Effector memory CD4-positive, alpha-beta T cell (primary cell): ENCODE measurements at places on chromosomes 6 and 20.

- DNase-seq = no peak
These were observed 18.0 kb upstream of the DEFB129 start for GRCh38 chr20:208942-209566.

- no peak for DNase-seq
These were observed 63.1 kb downstream of the ASCC3 start for GRCh38 chr6:100818066-100818465.

GRCh38 chr20:1383623-1384404, 9.0 kb downstream of the FKBP1A start:
- no peak for DNase-seq

GRCh38 chr6:112113431-112113830, 26.0 kb downstream of the FAM229B start:
- no peak for DNase-seq

DNA sequence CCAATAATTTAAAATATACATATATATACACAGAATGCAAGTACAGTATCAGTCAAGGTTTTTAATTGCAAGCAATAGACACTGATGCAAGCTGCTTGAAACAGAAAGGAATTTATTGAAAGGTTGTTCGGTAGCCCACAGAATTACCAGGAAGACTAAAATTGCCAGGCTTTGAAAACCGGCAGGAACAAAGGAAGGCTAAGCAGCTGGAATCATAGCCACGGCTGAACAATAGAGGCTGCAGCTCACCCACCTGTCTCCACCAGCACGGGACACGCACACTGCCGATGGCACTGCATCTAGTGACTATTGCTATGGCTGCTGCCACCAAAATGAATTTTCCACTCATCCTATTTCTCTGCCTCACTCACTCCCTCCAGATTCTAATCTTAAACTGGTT, 22.0 kb upstream of the L3MBTL3 start:
- no peak for DNase-seq

- no peak for DNase-seq
These were observed 8.9 kb upstream of the MLN start for GRCh38 chr6:33812669-33813068.

GRCh38 chr20:23658989-23659609, 21.3 kb upstream of the CST3 start:
- DNase-seq = no peak

DNA sequence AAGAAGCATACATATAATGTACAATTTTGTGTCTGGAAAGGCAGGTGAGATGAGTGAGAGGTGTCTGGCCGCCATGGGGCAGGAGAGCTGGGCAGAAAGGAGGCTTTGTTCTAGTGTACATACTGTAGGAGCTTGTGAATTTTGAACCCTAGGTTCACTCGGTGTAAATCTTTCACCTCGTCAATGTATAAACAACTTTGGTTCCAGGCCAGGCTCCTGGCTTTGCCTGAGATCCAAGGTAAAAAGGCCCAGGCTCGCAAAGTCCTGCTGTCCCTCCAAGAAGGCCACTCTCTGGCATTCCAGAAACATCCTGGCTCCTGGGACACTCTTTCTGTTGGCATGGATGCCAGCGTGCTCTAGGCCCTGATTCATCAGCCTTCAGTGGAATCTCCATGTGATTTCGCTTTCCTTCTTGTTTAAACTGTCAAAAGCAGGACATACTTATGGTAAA, 7.1 kb upstream of the SLC22A7 start:
- no peak for DNase-seq

DNA sequence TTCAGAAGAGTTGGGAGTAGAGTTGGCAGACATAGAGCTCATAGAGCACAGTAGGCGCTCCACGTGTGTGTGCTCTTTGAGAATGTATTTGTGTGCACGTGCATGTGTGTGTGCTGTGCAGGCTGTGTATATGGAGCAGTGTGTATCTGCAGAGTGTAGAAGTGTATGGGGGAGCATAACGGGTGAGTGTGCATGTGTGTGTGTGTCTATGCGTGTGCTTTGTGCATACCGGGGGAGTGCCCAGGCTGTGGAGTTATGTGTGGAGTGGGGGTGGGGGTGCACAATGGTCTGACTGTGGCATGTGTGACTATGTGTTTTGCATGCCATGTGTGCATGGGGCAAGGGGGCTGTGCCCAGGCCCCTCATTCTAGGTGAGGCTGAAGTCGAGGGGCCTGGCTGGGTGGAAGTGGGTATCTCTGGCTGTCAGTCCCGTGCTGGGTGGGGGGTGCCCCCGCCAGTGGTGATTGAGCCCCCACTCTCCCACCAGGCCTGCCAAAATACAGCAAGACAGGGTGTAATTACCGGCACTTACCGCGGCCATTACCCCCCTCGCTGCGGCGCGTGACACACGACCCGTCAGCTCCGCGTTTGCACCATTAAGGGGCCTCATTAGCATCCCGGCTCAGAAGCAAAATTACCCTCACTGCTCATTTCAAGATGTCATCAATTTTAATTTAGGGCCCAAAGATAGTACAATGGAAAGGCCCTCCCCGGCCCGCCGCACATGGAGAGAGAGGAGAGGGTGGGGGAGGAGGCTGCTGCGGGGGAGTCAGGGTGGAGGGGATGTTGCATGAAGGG, 39.1 kb downstream of the MDFI start:
- DNase-seq = no peak

GRCh38 chr6:79076160-79076559, 1.9 kb downstream of the PHIP start:
- no peak for DNase-seq

DNA sequence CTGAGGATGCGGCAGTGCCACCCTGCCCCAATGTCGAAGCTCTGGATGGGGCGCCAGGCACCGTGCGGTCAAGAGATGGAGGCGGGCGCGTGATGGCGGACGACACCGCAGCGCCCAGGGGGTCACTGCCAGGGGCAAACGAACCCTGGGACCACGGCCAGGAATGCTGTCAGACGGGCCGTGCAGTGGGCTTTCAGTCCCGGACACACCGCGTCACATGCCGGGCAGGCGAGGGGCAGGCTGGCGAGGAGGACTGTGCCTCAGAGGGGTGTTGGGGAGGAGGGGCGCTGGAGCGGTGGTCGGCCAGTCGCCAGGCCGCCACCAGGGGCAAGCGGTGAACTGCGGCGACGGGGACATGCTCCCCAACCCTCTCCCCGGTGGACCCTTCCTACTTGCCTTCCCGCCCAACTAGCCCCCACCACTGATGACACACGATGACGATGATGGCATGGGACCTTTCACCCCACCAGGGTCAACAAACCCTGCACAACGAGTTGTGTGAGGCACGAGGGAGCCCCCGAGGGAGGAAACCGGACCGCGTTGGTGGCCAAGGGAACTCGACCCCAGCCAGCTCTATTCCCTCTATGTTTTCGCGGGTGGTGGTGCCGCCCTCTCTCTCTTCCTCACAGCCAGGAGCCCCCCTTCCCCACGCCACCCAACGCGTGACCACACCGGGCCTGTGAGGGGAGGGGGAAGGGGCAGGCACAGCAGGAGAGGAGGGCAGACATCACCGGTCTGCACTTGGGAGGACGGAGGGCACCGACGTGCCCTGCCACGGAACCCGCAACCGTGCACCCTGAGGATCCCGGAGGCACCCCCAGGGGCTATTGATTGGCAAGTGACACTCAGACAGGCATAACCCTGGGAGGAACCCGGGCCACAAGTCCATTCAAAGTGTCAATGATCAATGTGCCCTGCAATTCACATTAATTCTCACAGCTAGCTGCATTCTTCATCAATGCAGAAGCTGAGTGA, 1960.9 kb upstream of the DEFB115 start:
- no peak for DNase-seq

GRCh38 chr6:159985296-159985945, 16.5 kb downstream of the IGF2R start:
- no peak for DNase-seq

DNA sequence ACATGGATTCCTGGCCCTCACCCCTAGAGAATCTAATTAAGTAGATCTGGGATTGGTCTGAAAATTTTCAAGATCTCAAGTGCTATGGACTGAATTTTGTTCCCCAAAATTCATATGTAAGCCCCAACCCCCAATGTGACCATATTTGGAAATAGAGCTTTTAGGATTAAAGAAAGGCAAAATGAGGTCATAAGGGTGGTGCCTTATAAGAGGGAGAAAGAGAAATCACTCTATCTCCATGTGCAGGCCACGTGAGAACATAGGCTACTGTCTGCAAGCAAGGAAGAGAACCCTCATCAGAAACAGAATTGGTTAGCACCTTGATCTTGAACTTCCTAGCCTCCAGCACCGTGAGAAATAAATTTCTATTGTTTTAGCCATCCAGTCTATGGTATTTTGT, 8.5 kb upstream of the DSE start:
- no peak for DNase-seq

DNA sequence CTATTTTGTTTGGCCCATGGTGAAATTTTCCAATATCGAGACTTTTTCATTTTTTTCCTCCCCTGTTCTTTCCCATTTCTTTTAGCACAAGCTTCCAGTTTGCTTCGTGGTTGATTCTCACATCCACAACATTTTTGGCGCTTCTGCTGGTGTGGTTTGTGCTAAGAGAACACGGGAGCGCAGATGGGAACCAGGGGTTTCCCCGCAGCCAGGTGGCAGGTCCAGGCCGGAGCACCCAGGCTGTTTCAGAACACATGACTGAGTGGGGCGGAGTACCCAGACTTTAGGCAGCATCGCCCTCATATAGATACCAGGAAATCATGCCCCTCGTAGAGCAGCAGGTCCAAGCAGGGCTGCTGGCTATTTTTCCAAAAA, 58.0 kb downstream of the SYTL3 start:
- DNase-seq = no peak

DNA sequence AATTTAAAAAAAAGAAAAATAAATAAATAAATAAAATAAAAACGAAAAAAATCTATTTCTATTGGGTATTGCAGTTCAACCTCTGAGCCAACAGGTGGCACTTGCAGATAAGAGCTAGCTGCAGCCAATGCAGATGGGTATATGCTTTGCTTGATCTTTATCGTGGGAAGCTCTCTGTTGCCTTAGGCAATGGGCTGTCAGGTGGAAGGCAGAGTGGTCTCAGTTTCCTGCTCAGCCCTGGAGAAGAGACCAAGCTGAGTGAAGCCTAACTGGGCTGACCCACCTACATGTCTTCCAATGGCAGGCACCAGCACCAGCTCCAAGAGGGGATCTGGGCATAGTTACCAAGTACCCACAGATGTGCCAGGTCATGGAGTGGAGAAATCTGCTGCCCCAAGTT, 95.0 kb downstream of the AK9 start:
- DNase-seq = no peak

DNA sequence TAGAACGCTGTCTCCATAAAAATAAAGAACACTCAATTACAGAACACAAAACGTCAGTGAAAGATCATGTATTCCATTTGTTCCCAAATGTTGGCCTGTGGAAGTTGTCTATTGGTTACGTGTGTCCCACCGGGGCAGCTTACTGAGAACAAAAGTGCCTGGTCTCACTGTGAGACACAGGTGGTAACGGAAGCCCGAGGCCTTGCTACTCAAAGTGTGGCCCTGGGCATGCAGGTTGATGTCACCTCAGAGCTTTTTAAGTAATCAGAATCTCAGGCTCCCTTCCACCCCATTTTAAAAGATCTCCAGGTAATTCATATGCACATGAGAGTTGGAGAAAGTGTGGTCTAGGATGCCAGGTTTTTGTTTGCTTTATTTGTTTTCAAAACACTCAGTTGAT, 422.5 kb upstream of the OPRM1 start:
- no peak for DNase-seq

DNA sequence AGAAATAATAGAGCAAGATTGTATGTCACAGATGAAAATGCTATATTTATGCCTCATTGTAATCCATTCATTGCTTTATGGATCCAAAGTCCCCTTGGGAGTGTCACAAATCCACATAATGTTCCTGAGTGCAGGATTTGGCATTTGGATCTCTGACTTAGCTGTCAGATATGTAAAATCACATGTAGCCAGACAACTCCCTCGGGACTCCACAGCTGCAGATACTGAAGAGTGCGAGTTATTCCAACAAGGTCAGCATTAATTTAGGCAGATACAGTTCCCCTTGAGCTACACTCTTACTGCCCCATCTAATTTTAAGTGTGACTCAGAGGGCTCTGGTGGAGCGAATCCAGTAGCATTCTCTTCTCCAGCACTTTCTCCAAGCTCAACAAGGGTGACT, 433.2 kb downstream of the CD83 start:
- no peak for DNase-seq

DNA sequence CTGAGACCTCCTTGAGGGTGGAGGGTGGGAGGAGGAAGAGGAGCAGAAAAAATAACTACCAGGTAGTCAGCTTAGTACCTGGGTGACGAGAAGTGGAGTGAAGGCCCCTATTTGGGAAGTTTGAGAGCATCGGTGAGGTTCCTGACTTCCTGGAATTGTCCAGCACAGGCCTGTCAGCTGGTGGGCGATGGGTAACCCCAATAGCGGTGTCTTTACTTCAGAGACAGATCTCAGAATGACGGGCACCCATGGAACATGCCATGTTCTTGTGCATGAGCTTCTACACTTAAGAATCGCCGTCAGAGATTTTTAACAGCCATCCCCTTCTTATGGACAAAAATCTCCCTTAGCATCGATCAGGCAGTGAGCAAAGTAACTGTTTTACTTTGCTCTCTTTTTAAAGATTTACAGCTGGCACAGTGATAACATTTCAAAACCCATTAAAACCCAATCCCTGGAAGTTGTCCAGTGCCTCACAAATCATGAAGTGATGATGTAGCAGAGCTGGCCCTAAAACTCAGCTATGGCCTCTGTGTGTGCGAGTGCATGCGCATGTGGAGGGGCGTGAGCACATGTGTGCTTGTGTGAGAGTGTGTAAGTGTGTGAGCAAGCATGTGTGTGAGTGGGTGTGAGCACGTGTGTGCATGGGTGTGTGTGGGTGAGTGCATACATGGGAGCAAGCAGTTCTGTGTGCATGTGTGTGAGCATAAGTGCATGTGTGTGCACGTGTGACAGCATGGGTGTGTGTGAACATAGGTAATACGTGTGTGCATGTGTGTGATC, 85.2 kb downstream of the DLL1 start:
- DNase-seq = no peak

GRCh38 chr6:3549314-3549940, 92.6 kb upstream of the SLC22A23 start:
- DNase-seq = no peak

DNA sequence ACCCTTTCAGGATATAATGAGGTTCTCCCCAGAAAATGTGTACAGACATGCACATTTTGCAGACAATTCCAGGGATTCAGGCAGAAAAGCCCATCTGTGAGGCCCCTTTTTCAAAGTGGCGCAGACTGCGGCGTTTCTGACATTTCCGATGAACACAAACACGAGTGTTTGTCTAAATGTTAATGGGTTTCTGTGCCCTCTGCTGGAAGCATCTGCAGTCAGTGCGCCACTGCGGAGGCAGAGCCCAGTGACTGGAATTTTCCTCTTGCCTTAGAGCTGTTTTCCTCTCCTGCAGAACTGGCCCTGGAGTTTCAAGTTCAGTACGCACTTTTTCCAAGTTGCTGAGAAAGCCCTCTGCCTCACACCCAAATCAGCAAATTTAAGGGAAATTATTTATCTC, 15.3 kb downstream of the ANKRD60 start:
- DNase-seq = no peak

GRCh38 chr6:43723737-43724295, 36.2 kb upstream of the MRPS18A start:
- DNase-seq = peak; percentile 26

DNA sequence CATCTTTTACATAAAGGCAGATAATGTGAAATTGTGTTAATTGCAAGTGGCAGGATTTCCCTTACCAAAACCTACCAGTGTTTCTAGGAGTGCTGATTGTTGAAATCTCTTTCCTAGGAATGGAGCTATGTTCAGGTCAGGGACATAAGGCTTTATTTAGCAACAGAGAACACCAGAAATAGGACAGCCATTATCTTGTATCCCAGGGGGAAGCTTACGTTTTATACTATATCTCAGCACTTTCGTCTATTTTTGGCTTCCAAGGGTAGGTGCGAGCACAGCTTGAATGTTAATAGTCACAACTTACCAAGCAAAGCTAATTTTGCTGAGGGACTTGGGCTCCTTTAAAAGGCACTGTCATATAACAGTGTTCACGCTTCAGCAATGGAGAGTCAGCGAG, 94.0 kb downstream of the SYCP2 start:
- no peak for DNase-seq
